ENCODE measurements at places on chromosomes 11 and 22.
A peak's percentile ranks its signal among the peaks of the same experiment; 100 is the strongest.

DNA sequence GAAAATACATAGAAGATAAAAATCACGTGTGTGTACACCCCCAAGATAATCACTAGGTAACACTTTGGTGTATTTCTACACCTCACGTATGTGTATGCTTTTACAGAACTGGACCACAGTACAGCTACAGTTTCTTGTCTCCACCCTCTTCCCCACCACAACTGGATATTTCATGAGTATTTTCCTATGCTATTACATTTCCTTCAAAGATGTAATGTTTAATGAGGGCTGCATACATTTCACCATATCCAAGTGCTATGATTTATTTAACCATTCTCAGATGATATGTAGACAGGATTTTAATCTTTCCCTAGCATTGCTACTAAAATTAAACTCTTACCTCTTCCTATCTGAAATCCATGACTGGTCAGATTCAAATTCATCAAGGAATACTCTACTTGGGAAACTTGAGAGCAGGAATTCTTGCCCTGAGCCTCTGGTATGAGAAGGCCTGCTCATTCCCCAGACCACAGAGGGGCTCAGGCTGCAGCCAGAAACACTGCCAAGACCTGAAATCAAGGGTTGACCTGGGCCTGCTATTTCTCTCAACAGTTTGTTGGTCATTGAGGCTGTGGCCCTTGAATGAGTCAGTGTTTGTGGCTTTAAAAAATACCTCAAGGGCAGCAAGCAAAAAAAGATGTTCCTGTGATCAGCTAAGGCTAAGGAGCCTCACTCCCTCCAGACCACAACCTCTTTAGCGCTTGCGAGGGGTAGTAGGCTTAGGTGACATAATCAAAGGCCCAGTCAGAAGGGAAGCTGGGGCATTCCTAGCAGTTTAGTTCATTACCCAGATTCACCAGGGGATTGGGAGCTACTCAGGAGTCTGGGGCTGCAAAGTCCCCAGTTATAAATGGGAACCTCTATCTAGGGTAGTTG lies 55.5 kb downstream of the ABTB2 start:
- no peak for DNase-seq

GRCh38 chr22:40348025-40348658 lies 1.8 kb downstream of the ADSL start:
- DNase-seq, result no peak

DNA sequence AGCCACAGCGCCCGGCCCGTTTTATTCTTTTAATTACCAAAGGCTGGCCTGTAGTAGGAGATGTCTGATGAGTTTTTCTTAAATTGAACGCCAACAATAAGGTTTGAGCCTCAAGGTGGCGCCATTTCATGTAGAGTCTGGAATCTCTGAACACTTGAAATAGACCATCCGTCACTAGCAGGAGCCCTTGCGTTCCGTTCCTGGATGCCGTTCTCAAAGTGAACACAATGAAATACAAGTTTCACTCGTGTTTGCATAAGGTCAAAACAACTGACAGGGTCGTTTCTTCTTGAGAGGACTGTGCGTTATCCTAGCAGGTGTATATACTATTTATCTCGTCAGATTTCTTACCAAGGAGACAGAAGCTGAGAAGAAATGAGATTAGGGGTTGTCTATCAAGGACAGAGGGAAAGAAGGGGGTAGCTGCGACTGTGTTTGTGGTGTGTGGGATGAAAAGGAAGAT lies 18.7 kb upstream of the SCGB1D1 start:
- peak; percentile 96 for DNase-seq

- no peak for DNase-seq
Observed at GRCh38 chr11:84824624-84825023, 802.5 kb downstream of the DLG2 start.

- no peak for DNase-seq
Observed at GRCh38 chr11:68042219-68043028, 3.6 kb downstream of the TCIRG1 start.

GRCh38 chr22:39577366-39577765 lies 6.8 kb downstream of the CACNA1I start:
- no peak for DNase-seq

GRCh38 chr11:65398362-65398910 lies 12.0 kb downstream of the FRMD8 start:
- DNase-seq, result no peak

DNA sequence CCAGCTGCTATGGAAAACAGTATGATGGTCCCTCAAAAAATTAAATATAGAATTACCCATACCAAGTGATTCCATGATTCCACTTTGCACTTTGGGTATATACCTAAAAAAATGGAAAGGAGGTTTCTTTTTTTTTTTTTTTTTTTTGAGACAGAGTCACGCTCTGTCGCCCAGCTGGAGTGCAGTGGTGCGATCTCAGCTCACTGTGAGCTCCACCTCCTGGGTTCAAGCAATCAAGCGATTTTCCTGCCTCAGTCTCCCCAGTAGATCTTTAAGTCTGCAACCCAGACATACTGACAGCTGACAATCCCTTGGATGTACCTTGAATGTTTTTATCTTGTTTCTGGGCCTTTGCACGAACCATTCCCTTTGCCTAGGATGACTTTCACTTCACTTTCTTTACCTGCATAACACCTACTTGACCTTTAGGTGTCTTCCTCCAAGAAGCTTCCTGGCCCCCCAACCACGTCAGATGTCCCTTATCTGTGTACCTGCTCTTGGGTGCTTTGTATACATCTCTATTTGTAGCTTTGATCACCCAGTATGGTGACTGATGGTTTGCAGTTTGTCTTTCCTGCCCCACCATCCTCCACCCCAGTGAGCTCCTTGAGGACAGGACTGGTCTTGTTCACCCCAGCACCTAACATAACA lies 11.6 kb downstream of the UCP3 start:
- DNase-seq, result no peak

GRCh38 chr11:108302121-108302785 lies 79.4 kb downstream of the ATM start:
- DNase-seq, result no peak

DNA sequence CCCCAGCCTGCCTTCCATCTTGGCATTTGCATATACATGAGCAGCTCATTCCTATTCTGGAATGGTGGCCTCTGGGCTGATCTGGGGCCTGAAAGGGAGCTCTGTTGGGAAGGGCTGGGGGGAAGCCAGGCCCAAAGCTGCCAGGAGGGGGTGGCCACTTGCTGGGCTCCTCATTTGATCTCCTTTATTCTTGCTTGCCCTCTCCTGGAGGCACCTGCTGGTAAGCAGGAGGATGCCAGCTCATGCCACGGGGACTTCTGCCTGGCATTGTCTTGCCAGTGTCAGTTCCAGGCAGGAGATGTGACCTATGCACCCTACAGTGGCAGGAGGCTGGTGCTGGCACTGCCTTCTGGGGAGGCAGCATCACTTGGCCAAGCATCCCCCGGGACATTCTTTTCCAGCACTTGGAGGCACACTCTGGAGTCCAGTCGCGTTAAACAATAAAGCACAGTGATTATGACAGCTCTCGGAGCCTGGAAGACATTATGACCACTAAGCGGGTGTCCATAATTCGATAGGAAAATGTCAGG lies 128.3 kb downstream of the NTM start:
- no peak for DNase-seq

DNA sequence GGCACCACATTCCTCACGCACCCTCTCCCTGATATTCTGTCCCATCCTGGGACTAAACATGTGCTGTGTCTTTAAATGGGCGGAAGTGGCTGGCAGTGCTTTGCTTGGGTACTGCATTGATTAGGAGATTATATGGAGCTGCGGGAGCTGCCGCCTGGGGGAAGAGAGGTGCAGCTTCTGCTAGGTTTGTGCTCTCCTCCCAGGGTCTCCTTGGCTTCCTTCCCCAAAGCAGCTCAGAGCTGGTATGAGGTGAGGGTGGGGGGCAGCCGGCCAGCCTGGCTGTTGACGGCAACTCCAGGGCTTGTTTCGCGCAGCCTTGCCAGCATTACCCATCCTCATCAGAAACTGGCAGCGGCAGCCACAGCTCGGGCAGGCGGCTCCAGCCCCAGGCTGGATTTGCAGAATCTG lies 95.4 kb downstream of the GRAMD1B start:
- no peak for DNase-seq

DNA sequence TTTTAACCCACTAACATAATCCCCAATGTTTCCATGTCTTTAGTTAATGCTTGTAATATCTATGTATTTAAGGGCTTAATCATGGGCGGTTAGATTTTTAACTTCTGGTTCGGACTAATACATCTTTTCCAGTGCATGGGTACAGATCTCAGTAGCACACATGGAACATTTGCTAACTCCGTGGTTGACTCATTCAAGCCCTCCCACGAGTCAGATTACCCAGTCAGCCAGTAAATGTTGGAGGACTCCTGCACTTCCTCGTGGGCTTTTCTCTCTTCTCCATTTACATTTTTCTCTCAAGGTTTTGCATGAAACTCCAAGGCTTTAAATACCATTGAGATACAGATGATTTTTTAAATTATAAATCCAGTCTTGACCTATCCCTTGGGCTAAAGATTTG lies 313.9 kb downstream of the ST3GAL4 start:
- DNase-seq, result no peak

GRCh38 chr11:66181632-66182315 lies 86.7 kb upstream of the RAB1B start:
- no peak for DNase-seq

DNA sequence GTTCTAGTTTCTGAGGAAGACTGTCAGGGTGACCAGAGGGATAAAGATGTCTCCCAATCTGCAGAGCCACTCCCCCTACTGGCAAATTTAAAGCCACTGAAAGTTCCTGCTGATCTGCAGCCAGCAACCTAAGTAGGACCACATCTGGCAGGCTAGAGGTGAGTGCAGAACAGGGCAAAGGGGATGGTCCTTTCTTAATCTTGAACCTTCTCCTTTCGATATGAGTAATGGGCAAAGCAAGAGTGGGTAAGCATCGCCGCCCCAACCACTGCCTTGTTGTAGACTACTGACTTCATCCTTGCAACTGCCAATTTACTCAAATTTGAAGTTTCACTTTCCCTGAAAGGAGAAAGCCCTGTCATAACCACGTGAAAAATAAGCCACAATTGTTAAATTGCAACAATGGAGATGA lies 30.7 kb downstream of the SCUBE2 start:
- DNase-seq, result no peak

DNA sequence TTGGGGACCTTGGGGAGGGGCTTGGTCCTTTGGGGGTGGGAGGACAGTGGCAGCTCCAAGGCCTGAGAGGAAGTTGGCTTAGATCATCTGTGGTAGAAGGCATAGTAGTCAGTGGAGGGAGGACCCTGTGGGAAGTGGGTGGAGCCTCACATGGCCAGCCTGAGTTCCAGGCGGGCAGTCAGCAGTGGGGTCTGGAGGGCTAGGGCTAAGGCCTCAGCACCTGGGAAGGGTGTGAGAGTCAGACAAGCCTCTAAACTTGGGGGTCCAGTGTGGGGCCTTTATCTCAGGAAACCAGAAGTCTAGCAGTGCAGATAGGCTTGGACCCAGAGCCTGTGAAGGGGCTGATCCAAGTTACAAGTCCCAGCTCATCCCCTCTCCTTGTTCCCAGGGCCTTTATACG lies 4.0 kb downstream of the NLRX1 start:
- DNase-seq, result no peak

DNA sequence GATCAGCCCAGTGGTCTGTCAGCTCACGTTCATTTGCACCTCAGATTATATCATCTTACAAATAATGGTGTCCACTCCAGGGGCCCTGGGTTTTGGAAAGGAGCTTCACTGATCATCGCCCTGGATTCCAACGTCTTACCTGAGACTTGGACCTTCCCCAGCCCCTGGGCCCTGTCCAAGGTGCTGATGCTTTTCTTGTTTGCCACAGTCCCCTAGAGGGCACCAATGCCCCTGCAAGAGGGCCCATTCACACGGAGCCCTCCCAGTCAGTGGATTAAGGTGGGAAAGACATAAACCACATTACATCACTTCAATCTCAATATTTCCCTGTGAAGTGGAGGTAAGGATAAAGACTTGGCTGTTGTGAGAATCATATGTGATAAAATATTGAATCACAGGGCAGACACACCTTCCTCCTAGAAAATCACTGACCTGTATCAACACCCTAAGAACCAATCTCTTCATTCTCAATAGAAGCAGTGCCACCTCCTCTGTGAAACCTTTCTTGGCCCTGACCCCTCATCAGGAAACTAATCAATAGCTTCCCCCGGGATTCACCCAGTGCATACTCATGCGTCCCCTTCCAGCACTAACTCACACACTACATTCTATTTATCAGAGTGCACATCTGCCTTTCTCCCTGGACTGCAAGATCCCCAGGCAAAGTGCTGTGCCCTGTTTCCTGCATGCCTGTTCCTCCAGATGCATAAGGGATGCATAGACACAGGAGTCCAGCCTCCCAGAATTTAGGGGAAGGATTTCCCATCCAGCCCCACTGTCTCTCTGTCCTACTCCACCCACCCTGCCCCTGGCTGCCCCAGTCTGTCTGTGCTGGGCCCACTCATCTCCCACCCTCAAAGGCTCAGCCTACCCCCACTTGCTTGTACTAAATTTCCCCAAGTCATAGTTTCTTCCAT lies 167.0 kb downstream of the BUD13 start:
- DNase-seq, result no peak

DNA sequence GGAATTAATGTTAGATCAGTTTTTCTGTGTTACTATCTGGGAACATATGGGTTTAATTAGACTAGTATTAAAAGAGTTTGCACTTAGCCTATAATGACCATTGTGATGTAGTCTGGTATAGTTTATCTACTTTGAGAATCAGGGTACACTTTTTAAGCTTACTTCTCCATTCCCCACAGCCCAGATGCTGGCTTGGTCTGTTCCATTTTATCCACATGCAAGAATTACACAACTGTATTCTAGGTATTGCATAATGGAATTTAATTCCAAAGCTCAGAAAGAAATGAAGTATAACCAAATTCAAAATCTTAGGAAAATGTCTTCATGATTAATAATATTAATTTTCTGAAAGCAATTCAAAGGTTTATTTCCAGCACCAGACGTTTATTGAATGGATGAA lies 122.2 kb upstream of the PDGFD start:
- DNase-seq, result no peak

- no peak for DNase-seq
Observed at GRCh38 chr22:30998329-30998728, 29.3 kb downstream of the TUG1 start.

GRCh38 chr11:45961751-45962240 lies 39.3 kb downstream of the LARGE2 start:
- DNase-seq, result no peak

- no peak for DNase-seq
Observed at GRCh38 chr11:111733611-111734088, 32.5 kb downstream of the PPP2R1B start.

DNA sequence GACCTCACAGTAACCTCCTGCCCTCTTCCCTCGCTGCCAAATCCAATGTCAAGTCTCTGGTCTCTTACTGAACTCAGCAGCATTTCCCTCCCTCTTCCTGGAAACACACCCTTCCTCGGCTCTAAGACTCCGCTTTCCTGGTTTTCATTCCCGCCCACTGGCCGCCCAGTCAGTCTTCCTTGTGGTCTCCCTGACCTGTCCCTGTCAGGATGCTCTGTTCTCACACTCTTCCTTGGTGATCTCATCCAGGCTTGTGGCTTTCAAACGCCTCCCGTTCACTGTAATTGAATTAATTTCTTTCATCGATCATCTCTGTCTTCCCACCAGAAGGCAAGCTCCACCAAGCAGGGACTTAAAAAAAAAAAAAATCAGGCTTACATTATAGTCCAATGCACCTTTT lies 33.5 kb downstream of the MYO18B start:
- no peak for DNase-seq
